Suppressor macrophage (primary cell): ENCODE measurements at places on chromosomes 7 and 10.

DNA sequence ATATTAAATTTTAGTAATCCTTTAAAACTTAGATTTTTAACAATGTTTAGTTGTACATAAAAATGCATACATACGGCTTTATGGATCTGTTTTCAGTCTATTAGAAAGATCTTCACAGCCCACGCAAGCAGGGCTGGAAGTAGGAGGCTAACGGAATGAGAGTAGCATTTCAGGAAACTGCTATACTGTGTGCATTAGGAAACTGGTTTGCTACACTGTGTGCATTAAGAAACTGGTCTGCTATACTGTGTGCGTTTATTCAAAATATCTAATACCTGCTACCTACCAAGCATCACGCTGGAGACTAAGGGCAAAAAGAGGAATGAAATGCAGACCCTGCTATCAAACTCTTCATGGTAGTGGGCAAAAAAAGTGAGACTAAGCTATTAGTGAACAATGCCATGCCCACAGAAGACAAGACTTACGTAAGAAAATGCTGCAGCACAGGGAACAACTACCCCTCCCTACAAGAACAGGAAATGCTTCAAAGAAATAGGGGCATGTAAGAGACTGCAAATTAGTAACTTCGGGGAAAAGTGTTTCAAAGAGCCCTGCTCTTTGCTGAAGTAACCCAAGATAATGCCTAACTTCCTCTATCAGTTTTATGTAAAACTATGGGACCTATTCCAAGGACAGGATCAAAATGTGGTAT is 11.3 kb downstream of the RAB11FIP2 start:
- peak; percentile 68 for DNase-seq

- no peak for DNase-seq
Measured at GRCh38 chr7:94813917-94814316, 93.5 kb upstream of the PPP1R9A start.

- peak; percentile 37 for DNase-seq
Measured at GRCh38 chr10:89224739-89225443, 17.8 kb upstream of the CH25H start.

DNA sequence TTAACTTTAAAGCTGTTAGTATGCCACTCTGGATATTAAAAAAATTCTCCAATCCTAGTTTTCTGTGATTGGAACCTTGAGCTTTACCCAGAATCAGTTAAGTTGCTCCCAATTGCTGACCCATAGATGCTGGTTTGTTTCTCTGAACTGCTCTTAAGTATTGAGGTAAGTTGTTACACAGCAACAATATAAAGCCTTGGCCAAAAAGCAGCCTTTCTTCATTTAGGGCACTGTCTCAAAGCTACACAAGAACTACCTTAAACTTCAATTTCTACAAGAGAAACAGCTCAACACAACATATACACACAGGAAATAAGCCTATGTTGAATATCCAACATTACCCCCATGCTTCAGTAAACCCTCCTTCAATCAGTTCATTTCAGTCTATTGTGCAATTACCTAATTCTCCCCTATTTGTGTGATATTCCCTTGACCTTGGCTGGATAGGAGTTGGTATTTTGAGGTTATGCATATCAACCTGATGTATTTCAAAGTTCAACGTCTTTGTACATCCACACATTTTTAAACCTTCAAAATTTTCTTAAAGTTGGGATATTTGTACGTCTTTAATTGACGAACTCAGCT is 11.5 kb downstream of the HNRNPA2B1 start:
- DNase-seq, result no peak

- no peak for DNase-seq
Measured at GRCh38 chr10:117646718-117647117, 104.2 kb downstream of the EMX2 start.

GRCh38 chr10:3622845-3623621 is 162.0 kb downstream of the KLF6 start:
- no peak for DNase-seq

GRCh38 chr7:44288381-44288685 is 37.1 kb downstream of the CAMK2B start:
- no peak for DNase-seq

- DNase-seq, result peak; percentile 51
Measured at GRCh38 chr7:82605247-82605864, 161.8 kb upstream of the CACNA2D1 start.

DNA sequence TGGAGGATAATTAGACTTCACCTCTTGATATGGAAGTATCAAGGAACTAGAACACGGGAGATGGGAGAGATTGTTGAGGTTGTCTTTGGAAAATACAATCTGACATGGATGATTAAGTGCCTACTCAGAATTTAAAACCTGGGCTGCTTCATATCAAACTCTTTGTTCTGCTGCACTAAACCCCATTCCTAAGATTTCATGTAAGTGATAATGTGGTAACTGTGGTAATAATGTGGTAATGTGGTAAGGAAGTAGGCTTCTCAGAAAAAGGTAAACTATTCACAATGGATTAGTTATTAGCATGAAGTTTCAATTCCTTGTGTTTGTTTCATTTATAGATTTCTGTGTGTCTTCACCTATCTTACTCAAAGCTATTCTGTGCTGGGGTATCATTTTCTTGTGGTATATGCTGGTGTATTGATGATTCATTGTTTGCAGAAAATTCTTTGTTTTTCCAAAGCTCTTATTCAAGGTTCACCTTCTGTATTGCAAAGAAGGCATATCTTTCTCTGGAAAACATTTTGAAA is 129.9 kb upstream of the TAC1 start:
- DNase-seq, result no peak

DNA sequence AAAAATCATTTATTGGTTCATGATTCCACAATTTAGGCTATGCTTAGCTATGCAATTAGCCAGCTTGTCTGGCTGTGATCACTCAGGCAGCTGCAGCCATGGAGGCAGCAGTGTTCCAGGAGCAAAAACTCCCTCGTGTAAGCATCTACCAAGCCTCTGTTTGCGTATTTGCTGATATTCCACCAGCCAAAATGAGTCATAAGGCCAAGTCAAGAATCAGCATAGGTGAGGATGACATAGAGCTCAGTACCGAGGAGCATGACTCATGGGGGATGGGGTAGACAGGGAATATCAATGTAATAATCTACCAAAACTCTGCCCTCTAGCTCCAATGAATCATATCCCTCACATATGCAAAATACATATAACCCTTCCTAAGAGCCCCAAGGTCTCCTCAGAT is 63.3 kb downstream of the IMMP2L start:
- DNase-seq, result no peak

GRCh38 chr10:125778556-125778955 is 2.9 kb upstream of the MMP21 start:
- no peak for DNase-seq

- no peak for DNase-seq
Measured at GRCh38 chr7:34849163-34849960, 187.9 kb downstream of the DPY19L1 start.

- peak; percentile 66 for DNase-seq
Measured at GRCh38 chr7:149140831-149141230, 6.4 kb upstream of the ZNF398 start.

DNA sequence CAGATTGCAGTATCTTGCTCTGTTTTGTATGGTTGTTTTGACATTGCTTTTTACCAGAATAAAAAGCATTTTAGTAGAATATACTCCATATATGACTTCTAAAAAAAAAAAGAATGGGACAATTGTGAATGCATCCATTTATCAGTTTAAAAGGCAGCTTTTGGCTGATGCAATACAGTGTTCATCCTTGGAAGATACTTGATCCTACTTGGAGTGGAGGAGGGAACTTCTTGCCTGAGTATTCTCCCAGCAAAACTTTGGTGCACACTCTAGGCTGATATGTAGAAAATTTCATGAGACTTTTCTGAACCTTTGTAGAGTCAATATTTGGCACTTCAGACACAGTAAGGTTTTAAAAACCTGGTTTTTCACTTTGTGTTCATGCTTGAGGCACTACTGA is 40.2 kb downstream of the WDR11 start:
- no peak for DNase-seq
